ENCODE measurements at places on chromosomes 2 and 18.

GRCh38 chr18:26074246-26074645 is 16.2 kb downstream of the SS18 start:
- DNase-seq, result no peak

DNA sequence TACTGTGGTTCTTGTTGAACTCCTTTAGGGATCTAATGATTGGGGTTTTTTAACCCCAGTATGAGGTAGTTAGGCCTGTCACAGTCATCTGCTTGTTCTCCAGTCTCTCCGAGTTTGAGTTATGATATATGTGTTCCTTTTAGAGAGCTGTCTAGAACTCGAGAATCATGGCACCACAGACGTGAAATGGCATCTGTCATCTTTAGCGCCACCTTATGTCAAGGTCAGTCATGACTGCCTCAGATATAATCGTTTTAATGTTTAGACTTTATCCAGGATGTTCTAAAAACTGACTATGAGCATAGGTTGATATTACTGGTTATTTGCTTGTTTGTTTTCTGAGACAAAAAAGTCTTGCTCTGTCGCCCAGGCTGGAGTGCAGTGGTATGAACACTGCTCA is 112.2 kb downstream of the CEP192 start:
- DNase-seq, result no peak

DNA sequence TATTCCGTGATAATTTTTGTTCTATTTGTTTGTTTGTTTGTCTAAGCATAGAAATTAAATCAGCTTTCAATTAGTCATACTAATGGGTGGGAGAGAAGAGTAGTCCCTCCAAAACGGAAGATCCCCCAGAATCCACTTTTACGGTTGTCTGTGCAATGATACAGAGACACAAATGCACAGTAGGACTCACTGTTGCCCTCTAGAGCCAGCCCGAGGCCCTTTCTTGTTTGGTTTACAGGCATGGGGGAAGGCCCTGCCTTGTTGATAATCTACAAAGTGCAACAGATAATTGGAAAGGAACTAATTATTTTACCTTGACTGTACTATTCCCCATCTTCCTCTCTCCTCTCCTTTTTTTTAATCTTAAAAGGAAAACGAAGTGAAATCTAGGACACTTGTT is 121.1 kb downstream of the ACOXL start:
- DNase-seq, result no peak

DNA sequence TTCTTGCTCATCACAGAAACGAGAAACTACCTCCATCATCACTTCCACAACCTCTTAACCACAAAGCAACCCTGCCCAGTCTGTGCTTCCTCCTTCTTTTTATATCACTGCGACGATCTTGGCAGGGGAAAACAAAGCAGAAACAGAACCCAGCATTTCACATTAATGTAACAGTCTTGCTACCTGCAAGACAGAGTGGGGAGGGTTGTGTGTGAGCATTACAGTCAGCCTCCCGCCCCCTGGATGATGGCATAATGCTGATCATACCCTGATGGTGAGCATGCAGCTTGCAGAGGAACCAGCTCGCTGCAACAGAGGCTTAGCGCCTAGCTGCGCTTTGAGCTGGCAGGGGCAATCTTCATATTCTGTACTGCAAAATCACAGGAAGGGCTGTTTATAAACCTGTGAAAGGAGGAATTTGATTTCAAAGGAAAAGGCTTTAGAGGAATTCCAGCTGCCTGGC is 376.1 kb downstream of the IRS1 start:
- DNase-seq, result no peak

DNA sequence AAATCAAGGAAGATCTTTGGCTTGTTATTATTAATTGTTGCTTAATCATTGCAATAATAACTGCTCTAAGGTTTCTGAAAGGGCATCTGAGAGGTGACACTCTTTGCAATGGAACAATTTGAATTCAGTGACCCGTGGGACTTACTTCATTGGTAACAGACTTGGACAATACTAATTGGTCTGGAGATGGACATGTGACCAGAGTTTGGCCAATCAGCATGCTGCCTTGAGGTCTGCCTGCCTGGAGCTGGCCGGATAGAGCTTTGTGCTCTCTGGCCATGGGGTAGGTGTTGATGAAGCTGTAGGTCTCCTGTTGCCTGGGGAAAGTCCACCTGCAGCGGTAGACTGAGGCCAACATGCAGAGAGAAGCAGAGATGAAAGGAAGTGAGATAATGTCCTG is 24.0 kb upstream of the VPS4B start:
- no peak for DNase-seq

DNA sequence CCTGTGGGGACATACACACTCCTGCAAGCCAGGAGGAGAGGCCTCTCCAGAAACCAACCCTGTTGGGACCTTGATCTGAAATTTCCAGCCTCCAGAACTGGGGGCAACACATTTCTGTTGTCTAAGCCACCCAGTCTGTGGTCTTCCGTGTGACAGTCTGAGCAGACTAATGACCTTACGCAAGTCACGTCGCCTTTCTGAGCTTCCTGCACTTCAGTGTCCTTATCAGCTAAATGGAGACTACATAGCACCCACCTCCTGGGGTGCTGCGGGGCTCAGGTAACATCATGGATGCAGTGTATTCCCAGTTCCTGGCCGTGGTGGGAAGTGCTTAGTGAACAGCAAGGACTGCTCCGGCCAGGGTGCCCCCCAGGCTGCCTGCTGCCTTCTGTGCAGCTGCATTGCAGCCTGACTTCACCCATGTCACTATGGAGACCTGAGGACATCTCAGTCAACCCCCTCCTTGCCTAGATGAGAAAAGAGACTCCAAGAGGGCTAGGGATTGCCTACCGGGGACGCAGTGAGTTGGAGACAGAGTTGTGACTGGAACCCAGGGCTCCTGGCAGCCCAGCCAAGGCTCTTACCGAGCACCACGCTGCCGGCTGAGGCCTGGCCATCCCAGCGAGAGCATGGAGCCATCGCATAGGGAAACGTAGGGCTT is 61.2 kb upstream of the FZD5 start:
- no peak for DNase-seq

GRCh38 chr2:205580212-205580987 is 101.9 kb upstream of the NRP2 start:
- DNase-seq, result no peak

DNA sequence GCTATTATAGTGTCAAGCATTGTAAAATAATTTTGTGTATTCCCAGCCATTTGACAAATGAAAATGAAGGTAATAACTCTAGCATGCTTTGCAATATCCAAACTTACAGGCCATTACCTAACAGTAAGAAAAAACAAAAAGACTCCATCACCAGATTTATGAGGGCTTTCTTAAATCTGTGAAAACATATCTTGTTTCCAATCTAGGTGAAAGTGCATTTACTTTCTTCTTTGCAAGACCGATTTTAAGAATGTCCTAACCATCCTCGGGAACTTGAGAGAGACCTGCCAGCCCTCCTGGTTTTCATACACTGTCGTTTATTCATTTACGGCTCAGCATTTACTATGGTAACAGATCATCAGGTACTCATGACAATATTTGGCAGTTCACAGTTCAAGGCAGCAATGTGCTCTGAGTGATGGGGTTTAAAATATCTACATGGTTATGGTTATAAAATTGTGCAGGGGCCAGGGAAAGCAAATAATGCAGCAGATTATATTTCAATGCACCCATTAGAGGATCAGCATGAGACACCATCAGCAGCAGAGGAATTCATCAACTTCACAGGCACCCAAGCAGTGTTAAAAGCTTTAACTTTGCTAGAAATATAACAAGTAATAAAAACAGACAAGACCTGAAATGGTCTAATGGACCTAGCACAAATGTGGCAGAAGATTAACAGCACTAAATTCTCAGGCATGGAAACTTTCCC is 34.4 kb upstream of the PARD3B start:
- no peak for DNase-seq

DNA sequence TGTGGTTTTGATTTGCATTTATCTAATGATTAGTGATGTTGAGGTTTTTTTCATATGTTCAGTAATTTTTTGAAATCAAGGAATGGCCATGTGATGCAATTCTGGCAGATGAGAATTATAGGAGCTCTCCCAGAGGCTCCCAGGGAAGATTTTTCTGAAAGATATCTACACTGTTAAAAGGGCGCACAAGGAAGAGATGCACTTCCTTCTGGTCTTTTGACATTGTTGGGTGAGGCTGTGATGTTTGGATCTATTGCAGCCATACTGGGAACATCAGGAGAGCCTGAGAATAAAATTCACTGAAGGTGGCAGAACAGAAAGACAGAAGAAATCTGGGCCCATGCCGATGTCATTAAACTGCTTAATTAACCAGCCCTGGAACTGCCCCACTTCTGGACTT is 108.5 kb downstream of the DDX1 start:
- no peak for DNase-seq

DNA sequence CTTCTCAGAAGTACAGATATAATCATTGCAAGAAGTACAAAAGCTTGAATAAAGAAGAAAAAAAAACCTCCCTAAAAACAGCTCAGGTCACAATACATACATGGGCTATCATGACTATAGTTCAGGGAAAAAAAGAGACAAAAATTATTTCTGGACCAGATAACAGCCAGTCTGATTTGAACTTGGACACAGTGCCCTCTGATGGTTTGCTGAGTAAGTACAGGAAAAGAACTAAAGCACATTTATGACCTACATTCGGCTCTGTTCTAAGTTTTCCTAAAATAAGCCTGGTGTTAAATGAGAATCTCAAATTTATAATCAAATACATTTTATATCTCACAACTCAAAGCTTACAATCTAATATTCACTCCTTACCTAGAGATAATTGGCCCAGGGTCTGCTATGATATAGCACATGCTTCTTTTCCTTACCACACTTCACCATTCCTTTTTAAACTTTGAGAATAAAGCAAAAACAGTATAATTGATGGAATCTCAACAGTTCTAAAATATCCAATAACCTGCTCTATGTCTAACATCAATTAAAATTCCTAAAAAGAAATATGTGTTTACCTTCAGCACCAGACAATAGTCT is 81.1 kb downstream of the RAPH1 start:
- DNase-seq, result peak; percentile 52

DNA sequence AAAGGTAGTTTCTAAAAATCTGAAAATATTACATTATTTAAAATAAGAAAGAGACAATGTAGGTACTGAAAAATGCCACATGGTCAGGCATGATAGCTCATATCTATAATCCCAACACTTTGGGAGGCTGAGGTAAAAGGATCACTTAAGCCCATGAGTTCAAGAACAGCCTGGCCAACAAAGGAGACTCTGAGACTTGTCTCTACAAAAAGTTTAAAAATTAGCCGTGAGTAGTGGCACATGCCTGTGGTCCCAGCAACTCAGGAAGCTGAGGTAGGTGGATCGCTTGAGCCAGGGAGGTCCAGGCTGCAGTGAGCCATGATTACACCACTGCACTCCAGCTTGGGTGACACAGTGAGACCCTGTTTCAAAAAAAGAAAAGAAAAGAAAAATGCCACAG is 21.8 kb downstream of the ATAD2B start:
- DNase-seq, result peak; percentile 3

DNA sequence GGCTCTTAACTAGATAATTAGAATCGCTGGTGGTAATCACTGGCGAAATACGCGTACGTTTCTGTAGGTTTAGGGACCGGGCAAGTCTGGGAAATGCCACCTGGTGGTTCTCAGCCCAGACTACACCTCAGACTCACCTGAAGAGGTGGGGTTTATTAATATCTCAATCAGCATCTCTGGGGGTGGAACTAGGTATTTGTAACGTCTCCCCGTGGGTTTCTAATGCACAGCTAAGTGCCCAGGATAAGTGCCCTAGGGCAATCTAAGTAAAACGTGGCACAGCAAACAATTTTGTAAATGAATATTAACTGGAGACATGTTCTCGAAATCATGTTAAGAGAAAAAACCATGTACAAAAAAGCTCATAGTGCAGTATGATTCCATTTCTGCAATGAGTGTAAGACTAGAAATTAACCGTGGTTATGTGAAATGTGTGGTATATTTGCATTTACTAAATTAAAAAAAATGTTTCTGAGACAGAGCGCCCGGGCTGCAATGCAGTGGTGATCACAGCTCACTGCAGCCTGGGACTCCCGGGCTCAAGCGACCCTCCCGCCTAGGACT is 760 bp upstream of the CNOT11 start:
- DNase-seq, result no peak

DNA sequence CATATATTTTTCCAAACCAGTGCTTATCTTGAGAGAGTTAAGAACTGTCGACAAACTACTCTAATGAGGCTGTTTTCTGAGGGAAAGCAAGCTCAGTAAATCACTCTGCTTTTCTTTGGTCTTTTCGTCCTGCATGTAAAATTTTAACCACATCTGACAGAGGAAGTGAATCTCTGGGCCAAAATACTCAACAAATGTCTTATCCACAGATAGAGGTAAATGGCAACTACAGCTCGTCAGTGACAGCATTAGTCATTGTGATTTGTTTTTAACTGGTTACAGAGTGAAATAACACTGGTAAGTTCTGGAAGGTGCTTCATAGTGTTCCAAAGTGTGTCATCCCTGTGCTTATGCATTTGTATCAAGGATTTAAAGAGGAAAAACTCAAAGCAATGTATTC is 82.6 kb upstream of the SLC8A1 start:
- DNase-seq, result no peak

DNA sequence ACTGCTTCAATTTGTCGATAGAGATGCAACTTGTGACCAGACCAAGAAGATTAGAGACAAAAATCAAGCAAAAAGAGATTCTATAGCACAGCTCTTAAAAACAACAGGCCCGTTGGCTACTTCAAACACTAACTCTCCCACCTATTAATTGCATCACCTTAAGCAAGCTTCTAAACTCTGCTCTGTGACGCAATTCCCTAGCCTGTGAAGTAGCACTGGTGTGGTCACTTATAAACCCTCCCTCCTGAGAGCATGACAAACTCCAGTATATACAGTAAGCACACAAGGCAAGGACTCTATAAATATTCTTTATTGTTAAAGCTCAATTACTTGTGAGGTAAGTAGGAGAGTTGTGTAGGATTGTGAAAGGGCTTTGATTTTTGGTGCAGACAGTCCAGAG is 72.3 kb downstream of the CMPK2 start:
- no peak for DNase-seq

Measured in fibroblast of gingiva (primary cell).